ENCODE measurements at places on chromosomes 7 and 10. TPM values are rescaled to one million over a fixed set of nuclear protein-coding genes. Genes with fewer than 3 reads are reported as not detected.

POLL gene
- 25.7 TPM for total RNA-seq

DNA sequence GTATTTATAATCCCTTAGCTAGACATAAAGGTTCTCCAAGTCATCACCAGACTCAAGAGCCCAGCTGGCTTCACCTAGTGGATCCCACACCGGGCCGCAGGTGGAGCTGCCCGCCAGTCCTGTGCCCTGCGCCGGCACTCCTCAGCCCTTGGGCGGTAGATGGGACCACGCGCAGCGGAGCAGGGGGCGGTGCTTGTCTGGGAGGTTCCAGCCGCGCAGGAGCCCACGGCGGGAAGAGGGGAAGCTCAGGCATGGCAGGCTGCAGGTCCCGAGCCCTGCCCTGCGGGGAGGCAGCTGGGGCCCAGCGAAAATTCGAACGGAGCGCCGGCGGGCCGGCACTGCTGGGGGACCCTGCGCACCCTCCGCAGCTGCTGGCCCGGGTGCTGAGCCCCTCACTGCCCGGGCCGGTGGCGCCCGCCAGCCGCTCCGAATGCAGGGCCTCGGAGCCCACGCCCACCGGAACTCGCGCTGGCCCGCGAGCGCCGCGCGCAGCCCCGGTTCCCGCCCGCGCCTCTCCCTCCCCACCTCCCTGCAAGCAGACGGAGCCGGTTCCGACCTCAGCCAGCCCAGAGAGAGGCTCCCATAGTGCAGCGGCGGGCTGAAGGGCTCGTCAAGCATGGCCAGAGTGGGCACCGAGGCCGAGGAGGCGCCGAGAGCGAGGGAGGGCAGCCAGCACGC is 675.6 kb downstream of the REEP3 start:
- DNase-seq: no peak
- H3K4me1 ChIP-seq: no peaks in the 10 kb centered on the region
- H3K27ac ChIP-seq: no peak overlapping the region

DNA sequence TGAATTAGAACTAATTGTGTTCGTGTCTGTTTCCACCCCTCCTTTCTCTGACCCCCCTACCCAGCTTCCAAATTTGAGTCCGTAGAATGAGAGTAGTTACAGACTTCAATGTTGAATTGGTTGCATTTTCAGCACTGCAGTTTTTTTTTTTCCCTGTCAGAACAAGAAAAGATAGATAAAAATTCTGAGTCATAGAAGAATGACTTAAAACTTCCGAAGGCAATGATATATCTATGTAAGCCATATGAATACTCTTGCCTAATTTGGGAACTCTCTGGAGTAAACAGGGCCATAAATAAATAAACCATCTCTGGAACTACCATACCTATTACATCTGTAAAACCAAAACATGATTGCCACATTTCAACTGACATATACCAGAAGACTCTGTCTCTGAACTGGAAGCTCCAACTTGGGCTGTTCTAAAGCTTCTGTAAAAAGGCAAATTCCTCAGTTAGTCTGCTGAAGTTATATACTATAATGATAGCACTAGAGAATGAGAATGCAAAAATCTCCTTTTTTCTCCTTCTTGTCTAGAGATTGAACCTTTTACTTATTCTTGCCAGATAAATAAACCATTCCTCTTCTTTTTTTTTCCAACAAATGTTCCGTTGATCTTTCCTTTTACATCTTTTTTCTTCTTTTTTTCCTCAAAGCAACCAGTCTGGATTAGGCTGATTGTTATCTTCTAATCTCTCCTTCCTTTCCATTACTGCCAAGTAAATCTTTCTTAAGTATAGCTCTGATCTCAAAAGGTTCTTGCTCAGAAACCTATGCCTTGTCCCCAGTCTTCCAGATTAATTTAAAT is 23.5 kb downstream of the VCL start:
- H3K4me3 ChIP-seq: no peak overlapping the region
- peaks cover 45% of the 10 kb centered on the region for H3K4me1 ChIP-seq
- H3K36me3 ChIP-seq: peaks cover 28% of the 10 kb centered on the region
- H3K27ac ChIP-seq: peak overlapping the region; percentile 34
- H3K27me3 ChIP-seq: no peaks in the 10 kb centered on the region

DNA sequence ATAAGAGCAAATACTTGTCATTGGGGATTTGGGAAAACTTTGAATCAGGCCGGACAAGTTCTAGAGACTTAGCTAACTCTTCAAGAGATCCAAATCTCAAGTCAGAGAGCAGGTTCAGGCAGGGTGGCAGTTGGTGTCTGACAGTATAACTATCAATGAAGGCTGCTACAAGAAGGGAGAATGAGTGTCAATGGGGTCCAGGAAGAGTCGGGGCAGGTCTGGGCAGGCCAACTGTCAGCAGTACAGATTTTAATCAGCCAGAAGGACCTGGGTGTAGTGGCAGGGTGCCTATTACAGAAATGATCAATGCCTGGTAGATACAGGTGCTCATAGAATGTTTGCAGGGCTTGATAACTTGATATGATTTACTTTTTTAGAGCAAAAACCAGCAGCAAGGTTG is 751.1 kb downstream of the GRM8 start:
- H3K27me3 ChIP-seq: no peaks in the 10 kb centered on the region
- H3K4me1 ChIP-seq: no peaks in the 10 kb centered on the region
- H3K36me3 ChIP-seq: no peaks in the 10 kb centered on the region

GRCh38 chr7:142337054-142338001 is 79.5 kb upstream of the PRSS58 start:
- H3K27ac ChIP-seq: no peak overlapping the region
- peaks cover 86% of the 10 kb centered on the region for H3K27me3 ChIP-seq
- no peak for DNase-seq
- no peaks in the 10 kb centered on the region for H3K4me1 ChIP-seq
- no peaks in the 10 kb centered on the region for H3K36me3 ChIP-seq

- DNase-seq: no peak
- H3K4me1 ChIP-seq: no peaks in the 10 kb centered on the region
- no peak overlapping the region for H3K27ac ChIP-seq
- H3K36me3 ChIP-seq: no peaks in the 10 kb centered on the region
Measured at GRCh38 chr7:8058322-8058721, 89.7 kb downstream of the GLCCI1 start.

All from Calu3 (cell line).